ENCODE measurements at places on chromosomes 7 and 10.

GRCh38 chr10:47362199-47362598, 14.0 kb downstream of the RBP3 start:
- DNase-seq, result no peak

GRCh38 chr10:130141878-130142277, 5.7 kb downstream of the GLRX3 start:
- peak; percentile 4 for DNase-seq

GRCh38 chr10:1454428-1454827, 282.9 kb downstream of the ADARB2 start:
- DNase-seq, result no peak

- peak; percentile 96 for DNase-seq
Observed at GRCh38 chr7:604001-604883, 84.6 kb upstream of the PDGFA start.

DNA sequence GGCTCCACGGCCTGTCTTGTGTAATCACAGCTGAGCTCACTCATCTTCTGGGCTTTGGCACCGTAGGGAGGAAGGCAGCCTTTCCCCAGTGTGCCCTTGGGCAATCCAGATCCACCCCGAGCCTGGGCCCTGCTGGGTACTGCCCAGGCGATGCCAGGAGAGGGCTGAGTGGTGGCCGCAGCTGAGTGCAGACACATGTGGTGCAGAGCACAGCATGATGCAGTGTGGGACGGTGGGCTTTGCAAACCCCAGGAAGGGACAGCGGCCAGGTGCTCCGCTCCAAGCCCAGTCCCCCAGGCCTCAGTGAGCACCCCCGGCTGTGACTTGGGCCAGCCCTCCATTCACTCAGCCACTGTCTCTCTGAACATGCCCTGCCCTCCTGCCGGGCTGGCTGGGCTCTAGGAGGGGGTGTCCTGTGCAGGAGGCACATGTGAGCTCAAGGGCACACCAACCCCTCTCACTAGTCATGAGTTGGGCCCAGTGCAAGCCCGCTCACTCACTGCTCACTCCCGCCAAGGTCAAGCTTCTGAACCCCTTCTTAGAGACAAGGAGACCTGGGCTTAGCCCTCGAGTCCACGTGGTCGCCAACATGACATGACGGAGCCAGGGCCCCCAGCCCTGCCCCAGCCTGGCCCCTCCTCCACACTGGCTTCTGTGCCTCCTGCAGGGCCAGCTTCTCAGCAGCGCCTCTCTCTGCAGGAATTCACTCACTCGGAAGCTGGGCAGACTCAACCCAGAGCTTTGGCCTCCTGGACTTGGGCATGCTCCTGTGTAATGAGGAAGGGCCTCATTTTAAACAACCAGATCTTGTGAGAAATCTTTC, 77.5 kb upstream of the INSIG1 start:
- no peak for DNase-seq

- DNase-seq, result no peak
Observed at GRCh38 chr7:81499262-81500116, 270.4 kb downstream of the HGF start.

DNA sequence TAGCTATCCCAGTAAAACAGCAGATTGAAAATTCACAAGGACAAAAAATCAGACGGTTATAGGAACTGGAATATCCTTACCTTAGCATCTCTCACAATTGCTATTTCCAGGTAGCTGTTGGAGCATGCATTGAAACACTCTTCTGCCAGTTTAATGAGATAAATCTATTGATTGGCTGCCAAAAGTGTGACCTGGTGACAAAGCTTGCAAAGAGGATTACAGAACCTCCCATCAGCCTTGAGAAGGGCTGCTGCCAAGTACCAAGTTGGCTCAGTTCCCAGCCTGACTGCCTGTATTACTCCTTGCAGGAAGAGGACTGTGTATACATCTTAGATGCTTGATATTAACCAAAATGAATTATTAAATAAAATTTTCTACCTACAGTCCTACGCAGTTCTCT, 5.1 kb downstream of the PRLHR start:
- DNase-seq, result no peak

DNA sequence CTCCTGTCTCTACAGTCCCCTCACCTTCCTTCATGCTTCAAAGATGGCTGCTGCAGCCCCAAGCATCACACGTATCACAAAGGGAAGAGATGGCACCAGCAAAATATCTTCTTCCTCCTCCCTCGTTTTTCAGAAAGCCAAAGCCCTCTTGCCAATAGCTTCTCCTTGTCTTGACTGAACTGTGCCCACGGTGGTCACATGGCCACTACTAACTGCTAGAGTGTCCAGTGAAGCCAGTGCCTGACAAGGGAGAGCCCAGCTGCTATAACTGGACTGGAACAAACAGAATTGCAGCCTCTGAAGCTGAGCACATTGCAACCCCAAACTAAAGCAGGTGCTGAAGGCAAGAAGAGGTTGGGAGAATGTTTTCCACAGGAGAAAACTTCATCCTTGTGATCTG, 120.8 kb upstream of the RET start:
- DNase-seq, result no peak

- no peak for DNase-seq
Observed at GRCh38 chr10:3281941-3282673, 109.5 kb upstream of the PITRM1 start.

GRCh38 chr10:11678074-11678793, 63.9 kb upstream of the ECHDC3 start:
- DNase-seq, result no peak

DNA sequence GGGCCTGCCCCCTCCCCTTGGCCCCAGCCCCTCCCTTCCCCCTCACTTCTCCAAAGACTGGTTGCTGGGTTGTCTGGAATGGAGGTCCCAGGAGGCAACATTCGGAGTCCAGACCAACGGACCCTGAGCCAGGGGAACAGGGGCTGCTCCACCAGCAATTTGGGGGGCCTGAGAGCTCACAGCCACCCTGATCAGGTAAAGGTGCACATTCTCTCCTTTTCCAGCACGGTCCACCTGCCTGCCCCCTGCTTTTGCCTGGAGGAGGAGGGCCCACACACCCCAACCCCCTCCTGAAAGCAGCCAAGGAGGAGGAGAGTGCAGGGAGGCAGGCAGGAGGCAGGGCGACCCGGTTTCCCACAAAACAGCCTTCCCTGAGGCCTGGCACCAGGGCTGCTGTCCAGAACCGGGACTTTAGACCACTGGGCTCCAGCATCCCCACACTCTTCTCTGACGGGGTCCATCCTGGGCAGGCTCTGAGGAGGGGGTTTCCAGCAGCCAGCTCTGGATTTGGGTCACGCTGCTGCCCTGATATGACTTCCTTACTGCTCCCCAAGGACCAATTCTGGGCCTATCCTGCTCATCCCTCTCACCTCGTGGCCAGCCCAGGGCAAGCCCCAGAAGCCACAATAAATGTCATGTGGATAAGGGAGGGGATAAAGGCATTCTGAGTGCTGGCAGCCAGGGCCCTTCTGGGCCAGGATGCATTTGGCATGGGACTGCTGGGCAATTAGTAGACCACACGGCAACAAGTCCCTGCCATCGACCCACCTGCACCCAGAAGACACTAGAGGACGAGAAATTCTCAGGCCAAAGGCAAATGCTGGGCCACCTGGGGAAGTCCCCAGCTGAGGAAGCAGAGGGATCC, 1.1 kb upstream of the CAMK2B start:
- no peak for DNase-seq

GRCh38 chr10:30188101-30188500, 128.7 kb upstream of the JCAD start:
- DNase-seq, result no peak

- DNase-seq, result no peak
Observed at GRCh38 chr10:71845410-71846405, 5.3 kb downstream of the PSAP start.

- DNase-seq, result no peak
Observed at GRCh38 chr10:56537984-56538383, 176.9 kb upstream of the ZWINT start.

DNA sequence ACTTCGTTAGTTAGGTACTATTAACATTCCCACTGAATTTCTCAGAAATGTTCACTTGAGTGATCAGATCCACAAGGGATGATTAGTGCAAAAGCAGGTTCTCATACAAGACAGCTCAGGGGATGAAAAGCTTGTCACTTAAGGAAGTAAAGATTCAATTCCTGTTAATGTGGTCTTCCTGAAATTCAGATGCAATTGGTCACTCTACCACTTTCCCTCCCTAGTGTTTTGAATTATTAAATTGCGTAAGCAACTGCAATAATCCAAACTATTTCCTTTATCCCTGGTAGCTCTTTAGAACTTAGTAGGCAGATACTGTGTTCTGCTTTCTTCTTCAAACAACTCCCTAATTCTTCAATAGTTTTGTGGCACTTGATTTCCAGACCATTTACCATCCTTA, 121.4 kb downstream of the MAGI2 start:
- DNase-seq, result no peak

DNA sequence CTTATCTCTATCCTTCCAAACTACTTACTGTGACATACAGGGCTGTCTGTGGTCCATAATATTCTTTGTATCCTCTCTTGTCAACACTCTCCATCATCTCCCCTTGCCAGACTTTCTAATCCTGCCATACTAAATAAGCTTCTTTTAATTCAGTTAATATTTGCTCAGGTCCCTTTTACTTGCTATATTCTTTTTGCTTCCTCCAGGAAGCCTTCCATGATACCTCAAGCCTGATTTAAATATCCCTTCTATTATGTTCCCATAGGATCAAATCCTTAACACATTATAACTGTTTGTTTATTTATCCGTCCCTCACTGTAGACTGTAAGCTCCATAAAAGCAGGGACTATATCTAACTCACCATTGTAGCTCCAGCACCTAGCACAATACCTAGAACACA, 7.2 kb upstream of the PPP3CB start:
- DNase-seq, result no peak

DNA sequence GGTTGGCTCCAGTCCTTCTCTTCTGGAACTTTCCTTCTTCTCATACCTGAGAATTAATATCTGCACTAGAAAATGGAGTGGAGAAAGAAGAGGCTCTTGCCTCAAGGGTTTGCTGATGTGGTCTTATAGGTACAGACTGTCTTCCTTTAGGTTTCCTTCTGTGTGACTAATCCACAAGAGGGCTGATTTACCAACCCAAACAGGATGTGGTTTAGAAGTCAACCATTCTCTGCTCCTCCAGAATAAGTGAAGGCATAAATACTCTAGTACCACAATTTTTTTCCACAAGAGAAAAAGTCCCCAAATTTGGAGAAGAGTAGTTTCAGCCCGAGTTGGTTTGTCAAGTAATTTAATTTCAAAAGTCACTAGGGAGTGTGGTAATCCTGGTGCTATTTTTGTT, 85.8 kb downstream of the NRP1 start:
- DNase-seq, result peak; percentile 67

DNA sequence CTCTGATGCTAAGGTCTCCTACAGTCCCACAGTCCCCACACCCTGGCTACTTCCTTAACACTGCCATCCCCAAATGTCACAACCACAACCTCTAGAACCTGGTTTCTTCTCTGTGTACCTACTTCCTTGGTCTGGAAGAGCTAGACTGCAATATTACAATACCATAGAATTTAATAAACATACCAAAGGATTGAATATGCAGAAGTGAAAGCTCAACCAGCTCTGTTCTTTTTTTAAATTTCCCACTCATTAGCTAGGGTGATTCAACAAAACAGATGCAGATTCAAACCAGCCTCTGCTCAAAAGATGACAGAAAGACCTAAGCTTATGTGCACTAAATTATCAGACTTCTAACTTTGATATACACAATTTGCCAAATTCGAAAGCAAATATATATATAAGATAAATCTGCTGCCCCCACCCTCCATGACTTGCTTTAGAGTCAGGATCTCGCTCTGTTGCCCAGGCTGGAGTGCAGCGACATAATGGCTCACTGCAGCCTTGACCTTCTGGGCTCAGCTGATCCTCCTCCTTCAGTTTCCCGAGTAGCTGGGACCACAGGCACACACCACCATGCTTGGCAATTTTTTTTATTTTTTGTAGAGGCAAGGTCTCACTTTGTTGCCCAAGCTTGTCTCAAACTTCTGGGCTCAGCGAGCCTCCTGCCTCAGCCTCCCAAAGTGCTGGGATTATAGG, 212.6 kb downstream of the CHCHD3 start:
- no peak for DNase-seq

GRCh38 chr10:132985546-132985900, 43.2 kb upstream of the CFAP46 start:
- no peak for DNase-seq

GRCh38 chr7:116984917-116985316, 31.6 kb downstream of the ST7 start:
- peak; percentile 34 for DNase-seq

DNA sequence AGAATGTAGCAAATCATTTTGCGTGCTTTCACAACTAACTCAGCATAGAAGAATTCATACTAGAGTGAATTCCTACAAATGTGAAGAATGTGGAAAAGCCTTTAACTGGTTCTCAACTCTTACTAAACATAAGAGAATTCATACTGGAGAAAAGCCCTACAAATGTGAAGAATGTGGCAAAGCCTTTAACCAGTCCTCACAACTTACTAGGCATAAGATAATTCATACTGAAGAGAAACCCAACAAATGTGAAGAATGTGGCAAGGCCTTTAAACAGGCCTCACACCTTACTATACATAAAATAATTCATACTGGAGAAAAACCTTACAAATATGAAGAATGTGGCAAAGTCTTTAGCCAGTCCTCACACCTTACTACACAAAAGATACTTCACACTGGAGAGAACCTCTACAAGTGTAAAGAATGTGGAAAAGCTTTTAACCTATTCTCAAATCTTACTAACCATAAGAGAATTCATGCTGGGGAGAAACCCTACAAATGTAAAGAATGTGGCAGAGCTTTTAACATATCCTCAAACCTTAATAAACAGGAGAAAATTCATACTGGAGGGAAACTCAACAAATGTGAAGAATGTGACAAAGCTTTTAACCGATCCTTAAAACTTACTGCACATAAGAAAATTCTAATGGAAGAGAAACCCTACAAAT, 40.8 kb downstream of the ZNF107 start:
- no peak for DNase-seq

- no peak for DNase-seq
Observed at GRCh38 chr7:13174991-13175390, 487.6 kb downstream of the ARL4A start.

DNA sequence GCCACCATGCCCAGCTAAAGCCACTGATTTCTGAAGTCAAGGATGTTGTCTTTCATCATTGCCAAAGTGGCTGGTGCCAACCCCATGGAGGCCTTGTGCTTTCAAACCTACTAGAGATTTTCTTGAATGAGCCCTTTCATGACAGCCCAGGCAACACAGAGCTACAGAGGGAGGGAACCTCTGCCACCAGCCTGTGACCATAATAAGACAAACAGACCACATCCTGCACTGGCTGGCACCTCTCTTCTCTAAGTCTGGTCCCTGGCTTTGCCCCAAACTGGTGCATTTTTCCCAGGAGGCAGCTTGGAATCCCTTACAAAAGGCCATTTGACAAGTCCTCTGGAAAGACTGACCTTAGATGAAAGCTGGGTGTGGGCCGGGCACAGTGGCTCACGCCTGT, 348.8 kb downstream of the GALNT17 start:
- no peak for DNase-seq

GRCh38 chr10:70478191-70479164, at the start of gene PALD1:
Gene PALD1, plus strand, starts transcription at chr10:70478767. Its CDS starts 47,185 bp downstream, at chr10:70525952.
- DNase-seq, result no peak

DNA sequence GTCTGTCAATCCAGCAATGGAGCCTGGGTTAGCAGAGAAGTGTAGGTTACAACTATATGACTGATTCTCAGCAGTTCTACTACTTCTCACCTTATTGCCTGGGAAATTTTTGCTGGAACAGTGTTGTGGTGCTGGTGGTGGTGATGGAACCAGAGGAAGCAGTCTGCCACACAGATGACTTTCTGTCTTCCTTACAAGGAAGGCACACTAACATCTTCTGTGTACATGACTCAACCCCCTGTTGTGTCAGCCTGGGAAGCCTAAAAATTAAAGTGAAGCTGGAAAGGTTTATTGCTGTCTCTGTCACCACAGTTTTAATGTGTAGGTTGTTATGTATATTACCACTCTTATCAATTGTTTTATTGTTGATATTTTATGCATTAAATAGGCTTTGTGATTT, 40.3 kb downstream of the ANKRD7 start:
- DNase-seq, result no peak
